ENCODE measurements at places on chromosomes 5 and 9.

GRCh38 chr9:133115604-133116345 lies 5.3 kb downstream of the RALGDS start:
- no peak for DNase-seq

DNA sequence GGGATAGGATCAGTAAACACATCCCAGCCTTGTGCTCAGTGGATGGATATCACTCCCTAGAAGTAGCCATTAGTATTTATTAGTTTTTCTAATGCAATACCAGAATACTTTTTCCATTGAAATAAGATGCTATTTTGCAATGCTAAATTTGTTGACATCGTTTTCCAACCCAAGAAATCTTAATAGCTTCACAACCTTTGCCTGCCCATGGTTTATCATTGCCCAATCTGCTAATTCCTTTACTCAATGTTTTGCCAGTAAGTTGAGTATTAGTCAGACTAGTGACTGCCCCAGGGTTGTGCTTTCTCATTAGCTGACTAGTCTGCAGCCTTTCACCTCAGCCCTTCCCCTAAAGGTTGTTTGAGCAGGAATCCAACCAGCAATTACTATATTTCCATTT lies 62.9 kb downstream of the NREP start:
- no peak for DNase-seq

DNA sequence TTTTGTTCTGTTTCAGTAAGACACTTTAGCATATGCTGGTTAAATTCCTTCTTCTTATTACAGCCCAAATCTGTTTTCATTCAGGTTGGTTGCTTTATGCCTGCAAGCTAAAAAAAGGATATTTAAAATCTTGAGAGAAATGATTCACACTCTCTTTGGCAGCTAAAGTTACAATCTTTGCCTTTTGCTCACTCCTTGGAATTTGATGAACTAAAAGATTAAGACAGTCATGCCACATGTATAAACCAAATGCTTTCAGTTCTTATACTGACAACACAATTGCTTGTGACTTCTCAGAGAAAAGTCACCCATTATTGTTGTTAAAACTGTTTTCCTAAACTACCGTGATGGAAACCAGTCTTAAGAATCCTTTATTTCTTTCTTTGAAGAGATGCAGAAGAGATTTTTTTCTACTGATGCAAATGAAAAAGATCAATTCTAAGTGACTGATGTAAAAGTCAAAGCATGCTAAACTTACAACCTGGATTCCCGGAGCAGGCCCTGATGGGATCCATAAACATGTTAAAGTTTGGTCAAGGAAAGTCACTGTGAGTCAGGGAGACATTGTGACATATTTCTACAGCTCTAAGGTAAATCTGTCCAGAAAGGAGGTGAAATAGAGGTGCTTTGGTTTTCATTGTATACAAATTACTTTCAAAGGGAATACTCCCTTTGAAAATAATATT lies 144.2 kb upstream of the CDH10 start:
- DNase-seq: no peak

GRCh38 chr5:172533399-172534228 lies 79.3 kb upstream of the SH3PXD2B start:
- no peak for DNase-seq

DNA sequence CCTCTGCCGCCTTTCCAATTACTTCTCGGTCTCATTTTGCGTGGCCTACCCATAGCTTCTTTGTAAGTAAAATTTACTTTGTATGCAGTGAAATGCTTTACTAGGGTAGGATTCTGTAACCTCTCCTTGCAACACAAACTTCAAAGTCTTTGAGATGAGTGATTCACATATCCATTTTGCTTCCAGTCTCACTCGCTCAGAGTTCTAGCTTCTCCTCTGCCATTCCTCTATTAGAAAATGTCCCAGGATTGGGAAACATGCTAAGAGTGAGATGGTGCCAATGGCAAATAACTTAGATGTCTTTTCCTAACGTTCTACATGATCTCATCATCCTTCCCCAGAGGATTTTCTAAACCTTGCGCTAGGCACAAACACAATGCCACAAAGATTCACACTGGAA lies 270.5 kb upstream of the SLC30A5 start:
- DNase-seq: no peak

All from DMS79 treated with DMSO at 0.1 percent for 48 hours (cell line).